ENCODE measurements at places on chromosomes 12 and 14. TPM values are rescaled to one million over a fixed set of nuclear protein-coding genes. Genes with fewer than 3 reads are reported as not detected.
A peak's percentile ranks its signal among the peaks of the same experiment; 100 is the strongest.

FNTB gene
- 24.9 TPM for total RNA-seq

RASSF8 gene
- total RNA-seq, result 1.3 TPM

CFAP251 gene
- total RNA-seq, result 0.65 TPM

SELPLG gene
- total RNA-seq, result 36.9 TPM

BATF gene
- 187 TPM for total RNA-seq

CLEC4C gene
- total RNA-seq, result not detected

DNA sequence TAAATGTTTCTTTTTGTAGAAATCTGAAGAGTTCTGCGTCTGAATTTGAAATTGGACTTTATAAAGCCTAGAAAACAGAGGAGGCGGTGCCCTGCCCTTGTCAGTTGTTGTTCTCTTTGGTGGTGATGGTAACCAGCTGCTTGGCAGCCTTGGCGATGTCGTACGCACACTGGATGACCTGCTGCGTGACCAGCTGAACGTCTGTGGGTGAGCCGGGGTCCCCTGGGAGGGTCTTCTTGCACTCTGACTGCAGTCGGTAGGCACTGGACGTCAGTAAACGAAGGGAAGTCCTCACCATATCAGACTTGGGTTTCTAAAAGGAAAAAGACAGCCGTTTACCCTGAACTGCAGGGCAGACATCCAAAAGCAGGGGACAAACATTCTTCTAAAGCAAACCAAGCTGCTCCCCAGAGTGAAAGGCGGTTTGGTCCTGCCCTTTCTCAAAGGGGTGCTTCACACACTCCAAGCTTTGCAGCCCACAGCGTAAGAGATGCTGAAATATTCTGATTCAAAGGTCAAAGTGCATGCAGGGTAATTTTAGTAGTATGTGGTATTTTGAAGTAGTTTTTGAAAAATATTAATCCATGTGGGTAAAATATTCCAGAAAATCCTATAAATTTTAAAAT, 32.9 kb downstream of the TCHP start:
- H3K4me1 ChIP-seq, result no peaks in the 10 kb centered on the region
- no peak overlapping the region for H3K27ac ChIP-seq
- H3K4me3 ChIP-seq, result no peak overlapping the region
- no peaks in the 10 kb centered on the region for H3K27me3 ChIP-seq

DNA sequence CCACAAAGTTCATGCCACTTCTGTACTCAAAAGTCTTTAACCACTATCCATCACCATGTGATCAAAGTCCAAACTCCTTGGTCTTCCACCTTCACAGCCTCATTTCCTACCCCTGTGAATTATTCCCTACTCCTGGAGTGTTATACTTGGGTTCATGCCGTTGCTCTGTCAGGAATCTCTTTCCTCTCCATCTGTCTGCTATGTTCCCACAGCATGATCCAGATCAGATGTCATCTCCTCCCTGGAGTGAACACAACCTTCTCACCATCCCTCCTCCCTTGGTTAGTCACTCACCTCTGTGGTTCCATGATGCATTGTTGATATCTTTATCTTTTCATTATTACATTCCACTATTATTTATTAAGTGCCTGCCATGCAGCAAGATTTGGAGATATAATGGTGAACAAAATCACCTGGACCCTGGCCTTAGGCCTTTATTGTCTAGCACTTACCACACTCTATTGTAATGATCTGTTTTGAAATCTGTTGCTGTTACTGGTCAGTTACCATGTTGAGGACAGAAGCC, 22.4 kb downstream of the LACRT start:
- no peak overlapping the region for H3K4me3 ChIP-seq
- no peak for DNase-seq
- H3K27me3 ChIP-seq, result peaks cover 38% of the 10 kb centered on the region
- H3K4me1 ChIP-seq, result peaks cover 2% of the 10 kb centered on the region
- H3K36me3 ChIP-seq, result no peaks in the 10 kb centered on the region

GRCh38 chr14:53044486-53044885, 93.6 kb upstream of the FERMT2 start:
- H3K36me3 ChIP-seq, result peaks cover 54% of the 10 kb centered on the region
- H3K27me3 ChIP-seq, result no peaks in the 10 kb centered on the region
- no peak overlapping the region for H3K4me3 ChIP-seq
- no peak for DNase-seq
- H3K4me1 ChIP-seq, result no peaks in the 10 kb centered on the region
- no peak overlapping the region for H3K27ac ChIP-seq

DNA sequence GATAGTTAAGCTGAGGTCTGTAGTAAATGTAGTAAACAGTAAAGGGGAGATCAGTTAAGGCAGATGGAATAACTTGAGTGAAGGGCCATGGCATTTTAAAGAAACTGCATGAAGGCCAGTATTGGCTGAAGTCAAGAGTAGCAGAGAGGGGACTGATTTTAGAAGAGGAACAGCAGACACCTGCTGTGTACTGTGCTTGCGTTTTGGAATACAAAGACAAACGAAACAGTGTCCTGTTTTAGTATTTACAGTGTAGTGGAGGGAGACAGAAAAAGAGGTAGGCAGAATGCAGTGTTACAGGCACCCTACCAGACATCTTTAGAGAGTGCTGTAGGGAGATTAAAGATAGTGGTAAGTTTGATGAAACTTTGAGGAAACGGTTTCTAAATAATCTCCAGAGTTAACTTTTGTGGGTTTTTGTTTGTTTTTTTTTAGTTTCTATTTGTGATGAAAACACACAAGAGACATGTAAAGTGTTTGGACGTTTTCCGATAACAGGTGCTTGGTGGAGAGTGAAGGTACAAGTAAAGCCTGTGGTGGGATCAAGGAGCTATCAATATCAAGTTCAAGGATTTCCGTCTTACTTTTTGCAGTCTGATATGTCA, 2.1 kb downstream of the HELB start:
- H3K27ac ChIP-seq, result peak overlapping the region; percentile 100
- H3K4me1 ChIP-seq, result peaks cover 48% of the 10 kb centered on the region
- peak overlapping the region; percentile 96 for H3K4me3 ChIP-seq

DNA sequence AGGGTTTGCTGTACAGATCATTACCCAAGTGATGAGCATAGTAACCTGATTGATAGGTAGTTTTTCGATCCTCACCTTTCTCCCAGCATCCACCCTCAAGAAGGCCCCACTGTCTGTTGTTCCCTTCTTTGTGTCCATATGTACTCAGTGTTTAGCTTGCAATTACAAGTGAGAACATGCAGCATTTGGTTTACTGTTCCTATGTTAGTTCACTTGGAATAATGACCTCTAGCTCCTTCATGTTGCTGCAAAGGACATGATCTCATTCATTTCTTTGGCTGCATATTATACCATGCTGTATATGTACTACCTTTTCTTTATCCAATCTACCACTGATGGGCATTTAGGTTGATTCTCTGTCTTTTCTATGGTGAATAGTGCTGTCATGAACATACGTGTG, 181.6 kb upstream of the FOXG1 start:
- no peak overlapping the region for H3K4me3 ChIP-seq
- no peak overlapping the region for H3K27ac ChIP-seq
- H3K4me1 ChIP-seq, result no peaks in the 10 kb centered on the region
- no peak for DNase-seq
- no peaks in the 10 kb centered on the region for H3K36me3 ChIP-seq
